ENCODE measurements at places on chromosomes 5 and 9.

DNA sequence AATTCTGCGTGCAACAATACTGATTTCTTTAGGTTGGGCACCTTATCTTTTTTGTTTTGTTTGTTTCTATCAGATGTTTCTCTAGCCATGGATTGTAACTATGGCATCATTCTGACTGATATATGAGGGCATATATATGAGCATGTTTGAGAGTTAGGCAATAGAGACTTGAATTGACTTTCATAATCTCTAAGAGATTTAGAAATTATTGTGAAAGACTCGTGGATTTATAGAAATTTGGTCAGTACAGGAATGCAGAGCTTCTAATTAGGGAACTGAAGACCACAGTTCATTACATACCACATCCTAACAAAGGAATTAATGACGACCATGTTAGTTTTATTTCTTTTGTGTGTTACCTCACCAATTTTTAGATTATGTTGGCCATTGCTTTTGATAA, 546.0 kb upstream of the GRAMD2B start:
- DNase-seq, result no peak

- peak; percentile 76 for DNase-seq
Observed at GRCh38 chr9:126532951-126533925, 80.5 kb upstream of the LMX1B start.

- no peak for DNase-seq
Observed at GRCh38 chr5:119357808-119358529, 2.1 kb downstream of the TNFAIP8 start.

- no peak for DNase-seq
Observed at GRCh38 chr5:133794771-133795415, 173.5 kb downstream of the C5orf15 start.

DNA sequence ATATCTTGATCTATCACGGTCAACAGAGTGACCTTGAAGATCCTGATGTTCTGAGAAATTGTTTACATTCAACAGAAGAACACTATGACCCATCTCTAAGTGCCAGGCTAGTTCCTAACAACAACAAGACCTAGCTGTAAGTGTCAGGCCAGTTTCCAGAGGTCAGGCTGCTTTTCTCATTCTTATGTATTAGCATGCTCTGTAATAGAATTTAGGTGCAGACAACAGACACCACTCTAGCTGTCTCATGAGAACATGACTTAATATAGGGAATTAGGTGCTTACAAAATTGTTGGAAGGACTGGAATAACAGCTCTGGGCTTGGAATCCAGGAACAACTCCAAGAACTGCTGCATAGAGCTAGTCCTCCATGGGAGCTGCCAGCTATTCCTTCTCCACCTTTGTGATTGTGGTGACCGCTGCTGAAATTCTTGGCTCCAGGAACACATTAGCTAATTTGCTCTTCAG, 138.7 kb downstream of the SNX18 start:
- no peak for DNase-seq
